ENCODE measurements at places on chromosomes 5 and 9.

DNA sequence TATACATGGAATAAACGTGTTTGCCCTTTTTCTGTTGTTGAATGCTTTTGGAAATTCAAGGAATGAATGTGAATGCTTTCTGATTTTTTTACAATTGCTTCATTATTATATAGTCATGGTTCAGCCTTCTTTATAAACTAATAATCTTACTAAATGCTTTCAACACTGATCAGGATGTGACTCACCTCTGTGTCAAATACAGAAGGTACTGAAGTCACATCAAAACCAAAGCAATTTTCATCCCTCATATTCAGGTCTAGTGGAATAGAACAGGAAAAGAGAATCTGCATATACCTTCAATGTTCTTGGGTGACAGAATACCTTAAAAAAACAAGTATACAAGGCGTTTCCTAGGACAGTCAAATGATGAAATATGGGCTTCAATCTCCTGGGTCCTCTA is 170.7 kb downstream of the PDE4D start:
- H3K27me3 ChIP-seq, result peaks cover 3% of the 10 kb centered on the region
- H3K4me3 ChIP-seq, result no peak overlapping the region
- no peaks in the 10 kb centered on the region for H3K36me3 ChIP-seq
- DNase-seq, result no peak
- no peak overlapping the region for H3K27ac ChIP-seq

- DNase-seq, result no peak
- H3K27ac ChIP-seq, result no peak overlapping the region
- H3K4me3 ChIP-seq, result no peak overlapping the region
- no peaks in the 10 kb centered on the region for H3K4me1 ChIP-seq
Observed at GRCh38 chr5:9596824-9597223, 33.3 kb downstream of the TAS2R1 start.

DNA sequence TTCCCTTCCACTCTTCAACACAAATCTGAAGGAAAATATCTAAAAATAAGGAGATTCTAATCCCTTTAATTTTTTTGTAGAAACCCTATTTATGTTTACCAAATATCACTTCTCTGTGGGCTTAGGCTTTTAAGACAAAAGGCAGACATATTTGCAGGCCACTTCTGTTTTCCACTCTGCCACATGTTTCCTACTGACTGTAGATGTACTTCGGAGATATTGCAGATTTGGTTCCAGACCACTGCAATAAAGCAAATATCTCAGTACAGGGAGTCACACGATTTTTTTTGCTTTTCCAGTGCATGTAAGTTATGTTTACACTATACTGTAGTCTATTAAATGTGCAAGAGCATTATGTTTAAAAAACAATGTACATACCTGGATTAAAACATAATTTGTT is 219.0 kb downstream of the SREK1 start:
- no peaks in the 10 kb centered on the region for H3K4me1 ChIP-seq
- DNase-seq, result no peak
- peaks cover 8% of the 10 kb centered on the region for H3K27me3 ChIP-seq
- no peaks in the 10 kb centered on the region for H3K36me3 ChIP-seq

DNA sequence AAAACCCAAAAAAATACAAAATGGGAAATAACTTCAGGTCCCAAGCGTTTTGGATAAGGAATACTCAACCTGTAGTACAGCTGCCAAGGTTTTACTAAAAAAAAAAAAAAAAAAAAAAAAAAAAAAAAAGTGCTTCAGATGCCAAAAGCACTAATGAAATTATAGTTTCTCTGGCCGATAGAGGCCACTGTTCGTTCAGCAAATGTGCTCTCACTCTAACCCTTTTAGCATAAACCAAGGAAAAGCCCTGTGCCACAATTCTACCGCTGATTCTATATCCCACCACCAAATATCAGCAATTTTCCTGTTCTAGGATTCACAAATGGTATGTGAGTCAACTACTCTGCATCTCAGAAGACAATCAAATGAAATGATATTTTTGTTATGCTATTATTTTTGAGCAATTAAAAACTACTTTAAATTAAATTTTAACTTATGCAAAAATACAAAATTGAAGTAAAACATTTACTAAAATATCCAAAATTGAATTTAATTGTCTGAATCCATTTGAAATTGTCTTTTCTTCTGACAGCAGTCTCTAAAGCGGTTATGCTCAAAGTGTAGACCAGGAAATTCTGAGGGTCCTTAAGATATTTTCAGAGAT is 79.8 kb downstream of the RICTOR start:
- no peak overlapping the region for H3K27ac ChIP-seq
- peaks cover 16% of the 10 kb centered on the region for H3K36me3 ChIP-seq
- H3K4me1 ChIP-seq, result peaks cover 18% of the 10 kb centered on the region
- DNase-seq, result peak; percentile 62
- H3K27me3 ChIP-seq, result no peaks in the 10 kb centered on the region
